ENCODE measurements at places on chromosomes 13 and 19. TPM values are rescaled to one million over a fixed set of nuclear protein-coding genes. Genes with fewer than 3 reads are reported as not detected.

- DNase-seq, result no peak
These were observed 7.1 kb downstream of the PCDH20 start for GRCh38 chr13:61408571-61408970.

GRCh38 chr13:27140060-27140459 is 31.6 kb downstream of the USP12 start:
- no peak for DNase-seq

GRCh38 chr13:70375718-70376117 is 267.5 kb upstream of the KLHL1 start:
- DNase-seq, result no peak

- no peak for DNase-seq
These were observed 2.9 kb upstream of the TLE6 start for GRCh38 chr19:2974342-2975041.

GRCh38 chr13:39410096-39410901 is 192.7 kb downstream of the LHFPL6 start:
- DNase-seq, result no peak

DNA sequence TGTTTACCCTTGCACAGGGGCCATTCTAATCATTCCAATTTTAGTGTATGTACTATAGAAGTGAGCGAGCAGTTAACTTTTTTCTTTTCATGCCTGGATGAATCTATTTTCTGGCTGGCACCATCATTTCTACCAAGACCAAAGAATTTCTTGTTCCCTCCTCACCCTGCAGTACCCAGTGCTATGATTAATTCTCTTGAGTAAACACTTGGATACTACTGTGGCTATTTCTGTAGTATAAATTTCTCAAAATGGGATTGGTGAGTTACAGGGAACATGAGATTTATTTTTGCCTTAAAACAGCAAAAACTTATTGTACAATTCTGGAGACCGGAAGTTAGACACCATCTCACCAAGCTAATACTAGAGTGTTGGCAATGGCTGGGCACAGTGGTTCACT is 7.6 kb downstream of the ZNF446 start:
- DNase-seq, result no peak

DNA sequence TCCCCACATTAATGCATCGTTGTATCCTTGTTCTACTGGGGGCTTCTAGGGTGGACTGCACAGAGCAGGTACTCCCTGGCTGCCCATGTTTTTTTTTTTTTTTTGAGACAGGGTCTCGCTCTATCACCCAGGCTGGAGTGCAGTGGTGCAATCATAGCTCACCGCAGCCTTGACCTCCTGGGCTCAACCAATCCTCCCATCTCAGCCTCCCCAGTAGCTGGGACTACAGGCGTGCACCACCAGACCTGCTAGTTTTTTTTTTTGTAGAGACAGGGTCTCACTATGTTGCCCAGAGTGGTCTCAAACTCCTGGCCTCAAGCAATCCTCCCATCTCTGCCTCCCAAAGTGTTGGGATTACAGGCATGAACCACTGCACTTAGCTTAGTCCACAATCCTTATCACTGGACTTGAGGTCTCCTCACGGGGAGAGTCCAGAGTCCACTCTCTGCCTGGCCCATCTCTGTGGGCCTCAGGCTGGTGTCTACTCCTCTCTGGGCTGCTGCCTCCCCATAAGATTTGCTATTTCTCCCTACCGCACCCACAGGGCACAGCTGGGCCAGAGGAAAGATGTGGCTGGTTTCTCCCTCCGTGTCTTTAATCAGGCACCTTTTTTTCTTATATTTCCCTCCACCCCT is 50.4 kb upstream of the CYP4F8 start:
- DNase-seq, result no peak

DNA sequence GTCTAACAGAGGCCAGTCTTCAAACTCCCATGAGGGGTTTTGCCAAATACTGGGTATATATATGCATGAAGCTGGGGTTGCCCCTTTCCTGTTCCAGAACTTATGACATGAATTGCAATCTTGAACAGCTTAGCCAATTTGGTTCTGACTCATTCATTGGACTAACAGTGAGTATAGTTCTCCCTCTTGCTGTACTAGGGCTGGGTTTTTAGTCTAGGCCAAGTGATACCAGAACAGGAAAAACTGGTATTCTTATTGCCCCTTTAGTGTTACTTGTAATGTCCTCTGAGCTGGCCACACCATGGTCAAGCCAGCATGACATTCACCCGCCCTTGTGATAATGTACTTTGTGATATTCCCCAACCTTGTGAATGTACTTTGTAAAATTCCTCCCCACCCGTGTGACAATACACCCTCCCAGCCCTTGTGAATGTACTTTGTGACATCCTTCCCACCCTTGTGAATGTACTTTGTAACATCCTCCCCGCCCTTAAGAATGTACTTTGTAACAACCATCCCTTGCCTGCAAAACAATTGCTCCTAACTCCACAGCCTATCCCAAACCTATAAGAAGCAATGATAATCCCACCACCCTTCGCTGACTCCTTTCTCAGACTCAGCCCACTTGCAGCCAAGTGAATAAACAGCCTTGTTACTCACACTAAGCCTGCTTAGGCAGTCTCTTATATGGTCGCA is 26.9 kb downstream of the ZNF846 start:
- DNase-seq, result no peak

ADGRE3 gene
- not detected for total RNA-seq

FGF9 gene
- total RNA-seq, result not detected

PGLYRP1 gene
- total RNA-seq, result not detected

GCDH gene
- 25.0 TPM for total RNA-seq

CCDC8 gene
- total RNA-seq, result not detected

PROZ gene
- not detected for total RNA-seq

ZNF20 gene
- total RNA-seq, result 11.4 TPM

MYH14 gene
- total RNA-seq, result 2.8 TPM

TSKS gene
- not detected for total RNA-seq

RASIP1 gene
- total RNA-seq, result 0.07 TPM
